ENCODE measurements at places on chromosomes 6 and 20.
A peak's percentile ranks its signal among the peaks of the same experiment; 100 is the strongest.

GRCh38 chr20:61638802-61639585 lies 386.9 kb downstream of the CDH4 start:
- no peak for DNase-seq

DNA sequence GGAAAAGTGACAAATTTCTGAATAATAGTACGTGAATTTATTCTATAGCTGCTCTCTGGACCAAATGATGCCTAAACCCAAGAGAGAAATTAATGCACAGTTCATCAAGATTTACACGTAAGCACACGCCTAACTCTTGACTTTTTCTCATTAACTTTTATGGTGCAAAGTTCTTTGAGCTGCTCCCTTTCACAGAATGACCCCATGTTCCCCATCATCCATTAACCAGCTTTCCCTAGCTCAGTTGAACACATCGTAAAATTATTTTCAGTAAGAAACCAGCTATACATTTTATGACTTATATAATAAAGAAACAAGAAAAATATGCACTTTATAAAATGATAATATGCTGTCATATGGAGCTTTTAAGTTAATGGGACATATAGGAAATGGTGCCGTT lies 54.3 kb downstream of the ID4 start:
- no peak for DNase-seq

DNA sequence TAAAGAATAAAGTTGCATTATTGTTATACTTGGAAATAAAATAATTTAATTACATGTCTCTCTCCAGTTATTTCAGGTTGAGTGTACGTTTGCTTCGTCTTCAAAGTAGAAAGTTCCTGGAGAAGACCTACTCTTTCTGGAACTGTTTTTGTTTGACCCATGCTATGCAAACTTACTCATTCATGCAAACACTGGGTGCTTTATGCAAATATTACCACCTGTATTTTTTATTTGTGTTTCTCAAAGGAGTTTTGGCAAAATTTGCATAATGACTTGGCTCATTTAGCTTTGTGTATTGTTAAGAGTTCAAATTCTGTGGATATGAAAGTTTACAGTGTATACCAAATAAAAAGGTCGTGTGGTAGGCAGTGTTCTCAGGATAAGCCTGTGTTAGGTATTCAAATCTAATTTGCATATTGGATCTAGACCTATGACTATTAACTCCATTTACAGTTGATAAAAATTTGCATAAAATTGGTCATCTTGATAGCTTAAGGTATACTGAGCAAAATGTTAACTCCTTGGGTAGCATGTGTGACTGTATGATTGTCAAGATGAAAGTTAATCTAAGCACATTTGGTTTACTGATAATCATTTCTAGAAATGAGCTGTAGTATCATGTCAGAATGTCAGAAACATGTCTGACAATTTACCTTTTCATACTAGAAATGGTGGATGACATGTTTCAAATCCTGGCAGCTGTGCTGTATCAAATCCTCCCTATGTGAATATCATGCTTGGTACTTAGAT lies 65.2 kb downstream of the CDKAL1 start:
- no peak for DNase-seq

GRCh38 chr6:136341967-136342366 lies 52.3 kb upstream of the BCLAF1 start:
- no peak for DNase-seq

GRCh38 chr6:81636930-81637568 lies 115.4 kb downstream of the TENT5A start:
- DNase-seq, result no peak

DNA sequence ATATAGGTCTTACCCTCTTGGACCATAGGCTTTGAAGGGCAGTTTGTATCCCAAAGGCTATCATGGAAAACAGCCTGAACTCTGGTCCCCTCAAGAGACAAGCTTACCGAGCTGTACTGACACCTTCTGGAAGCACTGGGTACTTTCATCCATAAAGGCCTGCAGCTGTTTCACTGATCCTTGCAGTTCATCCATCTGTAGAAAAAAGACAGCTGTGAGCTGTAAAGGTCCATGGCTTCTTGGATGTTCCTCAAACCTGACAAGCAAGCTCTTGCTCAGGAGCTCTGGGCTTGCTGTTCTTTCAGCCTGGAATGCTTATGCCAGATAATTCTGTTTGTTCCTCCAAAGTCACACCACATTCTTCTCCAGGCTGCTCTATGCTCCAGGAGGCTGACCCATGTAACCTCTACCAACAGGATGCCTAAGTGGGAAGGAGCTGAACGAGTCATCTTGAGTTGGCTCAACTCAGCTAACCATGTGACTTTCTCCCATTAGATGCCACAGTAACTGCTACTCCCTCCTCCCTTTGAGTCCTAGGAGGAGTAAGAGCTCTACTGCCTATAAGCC lies 8.8 kb upstream of the NDRG3 start:
- DNase-seq, result peak; percentile 46

- no peak for DNase-seq
These were observed 21.7 kb downstream of the UBD start for GRCh38 chr6:29537714-29538403.

- no peak for DNase-seq
These were observed 2.4 kb upstream of the DBNDD2 start for GRCh38 chr20:45405571-45406259.

- DNase-seq, result no peak
These were observed 7.4 kb upstream of the BPIFA3 start for GRCh38 chr20:33209789-33210188.

DNA sequence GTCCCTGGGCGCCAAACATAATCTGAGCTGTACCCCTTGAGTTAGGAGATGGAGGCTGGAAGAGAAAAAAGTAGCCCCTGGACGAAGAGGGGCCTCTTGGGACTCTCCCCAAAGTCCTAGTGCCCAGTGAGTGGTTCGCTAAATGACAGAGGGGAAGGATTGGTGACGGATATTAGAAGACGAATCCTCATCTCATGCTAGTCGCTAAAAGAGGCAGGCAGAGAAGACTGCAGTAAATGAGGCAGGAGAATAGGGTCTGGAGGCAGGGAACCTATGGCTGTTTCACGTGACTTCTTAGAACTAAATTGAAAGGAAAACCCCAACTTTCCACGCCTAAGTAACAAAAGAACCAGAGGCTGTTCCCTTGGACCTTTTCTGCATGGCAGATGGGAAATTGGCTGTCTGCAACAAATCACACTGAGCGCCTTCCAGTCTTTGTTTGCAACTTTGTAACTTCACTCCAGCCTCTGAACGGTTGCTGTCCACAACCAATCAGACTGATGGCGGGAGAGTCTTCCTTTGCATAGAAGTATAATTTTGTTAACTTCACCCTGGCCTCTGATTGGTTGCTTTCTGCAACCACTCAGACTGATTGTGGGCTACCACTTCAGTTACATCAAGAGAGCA lies 731 bp upstream of the RBL1 start:
- no peak for DNase-seq

GRCh38 chr6:36594816-36595643 lies 868 bp downstream of the SRSF3 start:
- DNase-seq, result no peak

- DNase-seq, result no peak
These were observed 205.3 kb upstream of the TCF21 start for GRCh38 chr6:133683606-133684005.

- DNase-seq, result no peak
These were observed 87.0 kb downstream of the ZMYND8 start for GRCh38 chr20:47269309-47270165.

DNA sequence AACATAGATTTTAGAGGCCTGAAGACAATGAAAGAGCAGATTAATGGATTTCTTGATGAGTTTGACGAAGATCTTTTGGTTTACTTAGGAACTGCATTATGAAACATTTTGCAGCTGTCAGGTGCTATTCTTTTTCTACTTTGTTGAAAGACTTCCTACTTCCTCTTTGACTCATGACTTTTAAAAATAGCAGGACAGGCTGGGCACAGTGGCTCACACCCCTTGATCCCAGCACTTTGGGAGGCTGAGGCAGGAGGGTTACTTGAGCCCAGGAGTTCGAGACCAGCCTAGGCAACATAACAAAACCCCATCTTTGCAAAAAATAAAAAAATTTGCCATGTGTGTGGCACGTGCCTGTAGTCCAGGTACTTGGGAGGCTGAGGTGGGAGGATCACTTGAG lies 52.0 kb downstream of the ITCH start:
- no peak for DNase-seq
